ENCODE measurements at places on chromosomes 2 and 18.
A peak's percentile ranks its signal among the peaks of the same experiment; 100 is the strongest.

- peak; percentile 40 for DNase-seq
Measured at GRCh38 chr2:238895891-238896600, 48.2 kb downstream of the TWIST2 start.

DNA sequence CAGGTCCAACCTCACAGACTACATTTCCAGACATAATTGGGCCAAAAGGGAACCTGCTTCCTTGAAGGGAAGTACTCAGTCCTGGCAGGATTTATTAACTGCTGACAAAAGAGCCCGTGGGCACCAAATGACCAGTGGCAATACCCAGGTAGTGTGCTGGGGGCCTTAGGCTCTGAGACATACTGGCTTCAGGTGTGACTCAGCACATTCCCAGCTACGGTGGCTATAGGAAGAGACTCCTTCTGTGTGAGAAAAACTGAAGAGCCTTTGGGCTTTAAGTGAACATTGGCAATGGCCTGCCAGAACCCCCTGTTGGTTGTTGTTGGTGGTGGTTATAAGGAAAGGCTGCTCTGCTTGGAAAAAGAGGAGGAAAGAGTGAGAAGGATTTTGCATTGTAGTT is 401.8 kb downstream of the KCNJ3 start:
- no peak for DNase-seq

GRCh38 chr18:47250391-47251046 is 941 bp downstream of the SKOR2 start:
- DNase-seq = no peak

DNA sequence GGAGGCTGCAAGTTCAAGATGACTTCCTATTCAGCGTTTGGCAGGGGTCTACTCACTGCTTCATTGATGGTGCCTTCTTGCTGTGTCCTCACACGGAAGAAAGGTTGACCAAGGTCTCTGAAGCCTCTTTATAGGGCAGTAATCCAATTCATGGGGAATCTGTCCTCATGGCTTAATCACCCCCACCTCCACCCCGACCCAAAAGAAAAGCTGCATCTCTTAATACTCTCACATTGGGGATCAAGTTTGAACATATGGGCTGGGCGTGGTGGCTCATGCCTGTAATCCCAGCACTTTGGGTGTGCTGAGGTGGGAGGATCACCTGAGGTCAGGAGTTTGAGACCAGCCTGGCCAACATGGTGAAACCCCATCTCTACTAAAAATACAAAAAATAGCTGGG is 36.4 kb upstream of the HNMT start:
- no peak for DNase-seq

All from right lobe of liver (tissue), 6 donors.